ENCODE measurements at places on chromosomes 5 and 9. TPM values are rescaled to one million over a fixed set of nuclear protein-coding genes. Genes with fewer than 3 reads are reported as not detected.

DNA sequence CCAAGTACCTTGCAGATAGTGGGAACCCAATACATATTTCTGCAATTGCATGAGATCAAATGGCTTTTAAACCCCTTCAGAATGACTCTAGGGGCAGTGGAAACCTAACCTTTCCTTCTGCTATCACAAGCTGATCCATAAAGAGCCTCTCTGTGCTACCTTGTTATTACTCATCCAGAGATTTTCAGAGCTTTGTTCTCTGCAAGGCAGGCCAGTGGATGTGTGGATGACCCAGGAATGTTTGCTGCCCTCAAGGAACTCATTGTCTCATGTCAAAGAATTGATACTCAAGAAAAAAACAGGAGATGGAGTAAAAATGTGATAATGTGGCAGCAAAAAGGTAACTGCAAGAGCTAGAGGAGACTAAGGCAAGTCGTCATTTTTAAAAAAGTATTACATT lies 164.1 kb downstream of the HMHB1 start:
- DNase-seq = no peak

The WNK2 gene
- polyA plus RNA-seq = 12.2 TPM

DNA sequence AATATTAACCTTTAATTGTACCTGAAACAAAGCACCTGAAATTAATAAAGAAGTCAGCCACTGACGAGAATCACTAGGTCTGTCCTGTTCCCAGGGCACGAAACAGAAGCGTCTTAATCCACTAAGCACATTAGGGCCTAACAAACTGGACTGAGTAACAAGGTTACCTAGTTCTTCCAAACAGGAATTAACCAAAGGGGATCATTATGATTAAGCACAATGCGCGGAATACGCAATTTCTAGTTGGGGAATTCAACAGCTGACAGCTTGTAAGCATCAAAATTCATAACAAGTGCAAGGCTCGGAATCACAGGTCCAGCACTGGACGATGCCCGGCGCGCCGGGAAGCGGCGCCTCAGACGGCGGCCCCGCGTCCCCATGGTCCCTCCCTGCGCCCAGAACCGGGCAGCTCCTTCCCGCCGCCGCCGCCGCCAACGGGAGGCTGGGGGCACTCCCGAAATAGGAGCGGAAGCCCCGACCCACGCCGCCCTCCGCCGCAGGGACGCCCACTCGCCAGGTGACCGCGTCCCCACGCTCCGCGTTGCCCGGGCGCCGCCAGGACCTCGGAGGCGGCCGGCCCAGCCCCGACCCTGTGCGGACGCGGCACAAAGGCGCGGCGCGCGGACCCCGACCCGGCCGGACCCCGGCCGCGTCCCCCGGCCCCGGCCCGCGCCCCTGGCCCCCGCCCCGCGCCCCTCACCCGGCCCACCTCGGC lies 898 bp downstream of the CAMSAP1 start:
- no peak for DNase-seq

DNA sequence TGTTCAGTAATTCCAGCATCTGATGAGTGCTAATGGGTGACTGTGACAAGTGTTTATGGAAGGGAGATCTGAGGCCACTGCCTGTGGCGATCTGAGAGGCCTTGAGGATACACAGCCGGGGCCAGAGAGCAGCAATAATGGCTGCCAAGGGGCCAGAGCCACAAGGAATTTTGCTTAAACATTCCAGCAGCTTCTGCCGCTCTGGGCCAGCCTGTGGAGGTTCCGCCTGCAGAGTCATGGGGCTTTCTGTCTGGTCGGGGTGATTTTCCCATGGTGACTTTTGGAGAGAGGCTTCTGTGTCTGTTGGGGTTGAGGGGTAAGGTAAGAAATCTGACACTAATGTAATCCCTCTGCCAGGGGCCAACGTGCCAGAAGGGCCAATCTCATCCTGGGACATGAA lies 353.5 kb downstream of the ADAMTS6 start:
- DNase-seq = no peak

The SLC4A9 gene
- not detected for polyA plus RNA-seq

DNA sequence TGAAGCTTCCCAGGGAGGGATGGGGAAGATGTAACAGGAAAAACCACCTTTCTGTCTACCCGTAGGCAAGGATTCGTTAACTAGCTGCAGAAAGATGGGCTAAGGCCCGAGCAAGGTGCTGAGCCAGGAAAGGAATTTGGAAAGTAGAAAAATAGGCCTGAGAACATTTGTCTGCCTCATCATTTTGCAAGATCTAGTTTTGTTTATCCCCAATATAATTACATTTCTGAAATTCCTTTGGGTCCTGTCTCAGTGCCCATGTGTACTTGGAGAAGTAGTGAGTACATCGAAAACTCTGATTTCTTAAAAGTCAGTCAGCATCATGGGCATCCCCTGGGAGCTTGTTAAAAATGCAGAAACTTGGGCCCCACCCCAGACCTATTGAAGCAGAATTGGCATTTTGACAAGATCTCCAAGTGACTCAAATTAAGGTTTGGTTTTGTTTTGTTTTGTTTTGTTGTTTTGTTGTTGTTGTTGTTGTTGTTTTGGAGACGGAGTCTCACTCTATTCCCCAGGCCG lies 52.1 kb upstream of the CEMIP2 start:
- DNase-seq = no peak

The LHX2 gene
- polyA plus RNA-seq = 9.3 TPM

The IL13 gene
- polyA plus RNA-seq = 0.41 TPM

GRCh38 chr5:86749841-86750240 lies 132.1 kb downstream of the COX7C start:
- no peak for DNase-seq

GRCh38 chr5:129716235-129716634 lies 31.7 kb upstream of the MINAR2 start:
- peak; percentile 39 for DNase-seq

GRCh38 chr9:25302601-25303000 lies 375.6 kb downstream of the TUSC1 start:
- DNase-seq = peak; percentile 17

GRCh38 chr5:68456756-68457217 lies 241.2 kb downstream of the PIK3R1 start:
- DNase-seq = no peak

- DNase-seq = no peak
Observed at GRCh38 chr9:74255489-74255984, 241.6 kb upstream of the RORB start.

The SURF6 gene
- 15.9 TPM for polyA plus RNA-seq

The RXFP3 gene
- polyA plus RNA-seq = not detected

GRCh38 chr5:9350301-9350797 lies 195.5 kb downstream of the SEMA5A start:
- DNase-seq = no peak

DNA sequence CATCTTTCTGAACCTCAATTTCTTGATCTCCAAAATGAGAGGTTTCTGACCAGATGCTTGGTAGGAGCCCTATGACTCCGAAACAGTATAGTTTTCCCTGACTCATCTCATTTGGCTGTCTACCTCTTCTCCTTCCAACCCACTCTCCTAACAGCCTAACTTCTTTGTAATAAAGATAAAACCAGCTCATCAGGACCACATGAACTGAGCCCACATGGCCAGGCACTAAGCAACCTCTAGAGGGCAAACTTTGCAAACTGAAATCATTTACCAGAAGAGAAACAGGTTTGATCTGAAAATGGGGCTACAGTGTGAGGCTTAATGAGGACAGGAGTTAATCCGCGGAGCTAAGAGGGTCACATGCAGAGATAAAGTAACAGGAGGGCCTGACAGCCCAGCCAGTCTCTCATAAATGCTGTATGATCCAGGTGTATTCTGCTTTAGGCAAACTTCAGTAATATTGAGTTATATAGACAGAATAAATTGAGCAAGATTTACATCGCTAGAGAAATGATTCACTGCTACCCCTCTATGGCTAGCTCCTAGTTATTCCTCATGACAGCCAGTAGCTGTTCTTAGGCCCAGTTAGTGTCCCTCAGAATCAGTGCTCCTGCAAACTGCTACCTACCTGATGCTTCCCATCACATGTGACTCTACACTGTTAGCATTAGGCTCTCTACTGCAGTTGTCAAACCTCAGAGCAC lies 64.6 kb downstream of the ABCA1 start:
- DNase-seq = peak; percentile 69

DNA sequence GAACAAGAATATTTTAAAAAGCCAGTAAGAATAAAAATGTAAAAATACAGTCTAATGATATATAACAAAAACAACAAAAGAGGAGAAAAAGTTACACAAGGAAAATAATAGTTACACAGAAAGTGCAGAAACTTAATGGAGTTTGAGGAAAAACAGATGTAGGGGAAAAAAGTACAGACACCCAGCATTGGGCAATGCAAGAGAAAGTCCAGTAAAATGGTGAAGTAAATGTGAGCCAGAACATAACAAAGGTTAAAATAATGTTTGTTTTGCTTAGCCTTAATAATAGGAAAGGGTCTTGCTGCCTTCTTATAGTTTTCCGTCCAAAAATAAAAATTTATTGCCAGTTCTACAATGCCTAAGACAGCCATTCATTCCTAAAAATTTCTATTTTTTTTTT lies 364.2 kb downstream of the NNT start:
- DNase-seq = no peak

The C9orf153 gene
- not detected for polyA plus RNA-seq

DNA sequence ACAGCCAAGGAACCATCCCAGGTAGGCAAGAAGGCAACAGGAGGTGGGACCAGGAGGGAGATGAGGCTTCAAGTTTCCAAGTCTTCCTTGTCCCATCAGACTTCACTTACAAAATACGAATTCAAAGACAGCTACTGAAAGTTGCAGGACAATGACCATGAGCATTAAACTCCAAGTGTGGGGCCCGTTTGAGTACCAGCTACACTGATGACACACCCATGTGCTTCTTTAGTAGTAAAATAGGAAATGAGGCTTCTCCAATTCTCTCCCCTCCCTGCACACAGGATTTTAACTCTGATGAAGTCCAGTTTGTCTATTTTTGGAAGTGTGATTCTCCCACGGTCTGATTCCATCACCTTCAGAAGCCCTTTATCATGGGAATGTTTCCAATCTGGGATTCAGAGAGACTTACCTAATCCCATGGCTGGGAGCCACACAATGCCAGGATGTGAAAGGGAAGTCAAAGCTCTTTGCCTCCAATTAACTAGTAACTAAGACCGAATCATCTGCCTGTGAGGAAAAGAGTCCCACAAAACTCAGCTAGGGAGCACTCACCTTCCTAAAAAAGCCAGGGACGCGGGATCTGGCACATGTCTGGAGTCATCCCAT lies 222.8 kb upstream of the MSX2 start:
- no peak for DNase-seq

The PCDHB5 gene
- 3.6 TPM for polyA plus RNA-seq

The IL5 gene
- polyA plus RNA-seq = not detected

DNA sequence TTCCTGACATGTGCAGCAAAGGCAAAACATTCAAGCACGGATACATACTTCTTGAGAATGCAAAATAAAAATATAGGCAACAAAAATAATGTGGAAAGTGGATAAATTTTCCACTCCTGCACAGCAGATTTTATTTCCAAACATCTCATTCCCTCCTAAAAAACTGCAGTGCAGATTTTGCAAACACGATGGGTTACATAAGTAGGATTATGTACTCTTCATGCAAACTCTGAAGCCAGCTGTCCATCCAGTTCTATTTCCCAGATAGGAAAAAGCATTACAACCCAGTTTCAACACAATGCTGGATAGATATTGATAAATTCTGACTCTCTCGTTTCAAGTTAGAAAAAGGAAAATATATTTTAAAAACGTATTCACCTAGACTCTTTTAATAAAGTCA lies 52.7 kb upstream of the CCNG1 start:
- peak; percentile 8 for DNase-seq

DNA sequence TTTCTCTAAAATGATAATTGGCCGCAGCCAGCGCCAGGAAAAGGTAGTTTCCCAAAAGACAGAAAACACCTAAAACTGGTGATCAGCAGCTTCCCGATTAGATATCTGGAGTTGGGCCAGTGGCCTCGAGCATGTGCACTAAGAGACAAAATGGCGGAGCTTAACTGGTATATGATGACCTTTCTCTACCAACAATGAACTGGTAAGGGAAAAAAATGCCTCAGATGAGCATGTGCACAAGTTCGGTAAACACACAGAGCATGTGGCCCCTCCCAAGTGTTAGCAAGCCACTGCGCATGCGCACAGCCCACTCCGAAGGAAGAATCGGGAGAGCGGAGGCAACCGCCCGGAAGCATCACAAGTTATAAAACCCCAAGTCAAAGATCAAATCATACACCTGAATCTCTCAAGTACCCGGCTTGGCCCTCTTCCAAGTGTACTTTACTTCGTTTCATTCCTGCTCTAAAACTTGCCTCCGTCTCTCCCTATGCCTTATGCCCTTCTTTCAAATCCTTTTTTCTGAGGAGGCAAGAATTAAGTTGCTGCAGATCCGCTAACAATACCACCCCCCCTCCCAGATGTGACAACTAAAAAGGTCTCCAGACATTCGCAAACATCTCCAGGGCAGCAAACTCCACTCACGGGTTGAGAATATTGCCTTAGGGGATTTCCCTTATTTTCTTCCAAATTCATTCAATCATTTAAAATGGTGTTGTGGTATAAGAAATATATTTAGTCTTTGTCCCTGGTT lies 15.0 kb upstream of the PTBP3 start:
- DNase-seq = peak; percentile 82

DNA sequence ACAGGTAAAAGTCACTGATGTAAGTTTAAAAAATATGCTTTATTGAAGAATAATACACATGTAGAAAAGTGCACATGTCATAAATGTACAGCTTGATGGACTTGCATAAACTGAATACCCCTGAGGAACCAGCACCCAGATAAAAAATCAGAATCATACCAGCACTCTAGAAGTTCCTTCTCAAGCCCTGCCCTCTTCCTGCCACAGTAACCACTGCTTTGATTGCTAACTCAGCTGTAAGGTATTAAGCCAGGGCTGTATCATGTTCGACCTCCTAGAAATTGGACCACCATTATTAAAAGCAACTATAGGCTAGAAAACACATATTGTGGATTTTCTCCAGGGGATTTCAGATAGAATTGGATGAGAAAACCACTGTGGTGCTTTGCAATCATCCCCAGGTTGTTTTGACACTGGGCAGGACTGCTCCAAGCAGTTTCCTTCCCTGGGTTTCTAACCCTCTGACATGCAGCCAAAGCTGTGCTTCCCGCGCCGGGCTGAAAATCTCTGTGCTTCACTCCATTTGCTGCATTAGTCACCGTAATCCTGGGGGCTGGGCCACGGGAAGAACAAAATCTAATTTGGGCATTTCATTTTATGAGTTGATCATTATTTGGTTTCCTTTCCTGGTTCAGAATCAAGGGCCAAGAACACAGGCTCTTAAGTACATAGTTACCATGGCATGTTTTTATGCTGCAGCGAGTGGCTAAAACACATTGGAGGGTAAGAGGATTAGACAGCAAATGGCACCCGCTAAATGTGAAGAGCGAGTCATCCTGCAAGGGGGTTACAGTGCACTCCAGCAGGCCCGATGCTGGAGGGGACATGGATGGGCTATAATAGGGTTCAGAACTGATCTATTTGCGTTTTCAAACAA lies 139.4 kb upstream of the IL12B start:
- DNase-seq = no peak

GRCh38 chr9:98929071-98929470 lies 14.6 kb upstream of the COL15A1 start:
- DNase-seq = no peak

The ADAMTSL1 gene
- polyA plus RNA-seq = 11.4 TPM

DNA sequence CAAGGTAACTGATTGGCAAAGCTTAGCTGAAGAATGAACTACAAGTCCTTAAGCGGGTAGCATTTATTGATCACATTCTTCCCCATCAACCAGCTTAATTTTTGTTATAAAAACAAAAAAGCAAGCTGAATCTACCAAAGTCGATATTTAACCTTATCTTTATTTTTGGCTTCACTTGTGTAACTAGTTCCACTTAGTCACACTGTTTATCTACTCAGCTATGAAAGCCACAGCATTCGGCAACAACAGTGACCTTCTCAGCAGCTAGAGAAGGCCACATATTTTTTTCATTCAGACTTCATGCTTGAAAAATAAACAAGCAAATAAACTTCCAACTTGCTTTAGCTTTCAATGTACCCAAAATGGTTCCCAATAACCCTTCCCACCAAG lies 69.4 kb downstream of the KLHL3 start:
- peak; percentile 5 for DNase-seq

The PCDHA12 gene
- not detected for polyA plus RNA-seq
